ENCODE measurements at places on chromosomes 6 and 20.
A peak's percentile ranks its signal among the peaks of the same experiment; 100 is the strongest.

- DNase-seq = peak; percentile 80
Observed at GRCh38 chr6:27503436-27504030, 30.6 kb upstream of the ZNF184 start.

DNA sequence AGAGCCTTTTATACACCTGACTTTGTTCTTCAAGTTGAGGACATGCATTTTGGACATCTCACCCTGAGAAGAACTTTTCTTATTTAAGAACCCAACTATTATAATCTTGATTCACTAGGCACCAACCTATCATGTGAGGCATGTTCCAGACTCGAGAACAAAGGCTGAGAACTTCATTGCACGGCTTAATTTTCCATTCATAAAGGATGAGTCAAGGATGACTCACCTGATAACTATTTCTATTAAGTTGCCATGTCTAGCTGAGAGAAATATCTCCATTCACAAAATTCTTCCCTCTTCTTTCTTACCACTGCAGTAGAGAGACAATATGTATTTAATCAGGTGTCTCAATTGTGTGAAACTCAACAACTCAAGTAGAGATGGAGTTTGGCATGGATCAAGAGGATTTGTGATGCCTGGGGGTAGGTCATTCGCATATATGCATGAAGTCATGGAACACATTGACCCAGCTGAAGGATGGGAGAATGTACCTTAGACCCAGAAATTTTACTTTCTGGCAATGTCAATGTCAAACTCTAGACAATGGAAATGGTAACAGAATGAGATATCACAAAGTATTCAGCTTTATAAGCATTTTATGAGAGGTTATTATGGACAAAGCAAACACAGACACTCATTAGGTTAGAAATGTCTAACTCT, 208.7 kb upstream of the PRND start:
- DNase-seq = no peak

DNA sequence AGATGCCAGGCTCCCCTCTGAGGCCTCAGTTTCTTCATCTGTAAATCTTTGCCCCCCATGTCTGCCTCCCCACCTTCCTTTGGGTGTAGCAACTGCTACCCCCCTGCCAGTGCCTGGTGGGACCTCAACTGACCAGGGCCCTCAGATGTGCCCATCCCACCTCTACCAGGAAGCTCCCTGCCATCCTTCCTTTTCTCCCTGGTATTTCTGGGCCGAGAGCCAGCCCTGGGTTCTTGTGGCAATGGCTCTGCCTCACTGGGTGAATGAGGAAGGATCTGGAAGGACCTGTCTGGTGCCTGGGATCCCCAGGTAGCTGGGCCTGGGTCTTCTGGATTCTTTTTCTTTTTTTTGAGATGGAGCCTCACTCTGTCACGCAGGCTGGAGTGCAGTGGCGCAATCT, 141.1 kb upstream of the RNF24 start:
- DNase-seq = no peak

GRCh38 chr6:33459226-33459625, 4.8 kb downstream of the ZBTB9 start:
- no peak for DNase-seq

DNA sequence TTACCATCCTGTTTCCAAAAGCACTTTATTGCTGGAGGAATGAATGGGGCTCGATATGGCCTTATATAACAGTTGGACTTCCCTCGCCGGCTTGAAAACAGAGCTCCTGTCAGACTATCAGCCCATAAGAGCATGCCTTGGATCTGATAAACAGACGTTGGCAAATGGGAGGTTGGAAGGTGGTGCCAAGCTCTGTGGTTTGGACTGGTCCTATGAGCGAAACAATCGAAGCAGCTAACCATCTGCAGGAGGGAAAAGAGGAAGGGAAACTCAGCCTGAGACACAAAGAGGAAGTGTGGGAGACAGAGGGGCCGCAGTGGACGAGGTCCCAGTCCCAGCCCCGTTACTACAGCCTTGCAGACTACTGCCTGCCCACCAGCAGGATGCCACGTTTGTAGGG, 92.9 kb downstream of the TFAP2C start:
- DNase-seq = no peak
